RCC 7860 (cell line): ENCODE measurements at places on chromosomes 12 and 14.

GRCh38 chr14:64654901-64655300 lies 49.3 kb upstream of the PLEKHG3 start:
- DNase-seq = no peak

GRCh38 chr14:51116682-51117081 lies 21.8 kb upstream of the TRIM9 start:
- DNase-seq = no peak

DNA sequence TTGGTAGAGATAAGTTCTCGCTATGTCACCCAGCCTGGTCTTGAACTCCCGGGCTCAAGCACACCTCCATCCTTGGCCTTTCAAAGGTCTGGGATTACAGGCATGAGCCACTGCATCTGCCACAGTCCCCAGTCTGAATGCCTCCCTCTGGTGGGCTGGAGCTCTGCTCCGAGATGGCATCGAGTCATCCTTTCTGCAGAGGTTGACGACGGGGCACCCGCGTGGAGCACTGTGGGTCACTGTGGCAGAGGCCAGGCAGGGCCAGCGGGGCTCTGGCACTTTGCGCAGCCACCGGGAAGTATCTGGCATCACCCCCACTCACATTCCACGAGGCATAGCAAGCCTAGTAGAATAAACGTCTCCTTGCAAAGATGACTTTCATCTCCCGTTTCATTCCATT lies 163.3 kb upstream of the DIO3 start:
- DNase-seq = no peak

- peak; percentile 23 for DNase-seq
Measured at GRCh38 chr12:93514853-93515252, 47.5 kb downstream of the MRPL42 start.

GRCh38 chr12:124509300-124509675 lies 58.1 kb downstream of the NCOR2 start:
- no peak for DNase-seq

DNA sequence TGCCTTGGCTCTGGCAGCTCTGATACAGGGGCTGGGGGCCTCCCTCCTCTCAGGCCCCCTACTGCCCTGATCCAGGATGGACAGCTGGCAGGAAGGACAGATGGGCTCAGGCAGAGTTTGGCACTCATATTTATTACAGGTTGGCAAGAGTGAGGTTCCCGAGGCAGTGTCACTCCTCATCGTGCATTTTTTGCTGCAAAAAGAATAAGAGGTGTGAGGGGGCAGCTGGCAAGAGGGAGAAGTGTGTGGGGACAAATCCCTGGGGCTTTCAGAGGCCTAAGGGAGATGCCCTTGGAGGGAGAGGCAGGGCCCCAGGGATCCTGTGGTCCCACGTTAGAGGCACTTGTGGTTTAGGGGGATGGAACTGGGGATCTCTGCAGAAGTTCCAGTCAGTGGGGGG lies 5.0 kb downstream of the CMTM5 start:
- no peak for DNase-seq

DNA sequence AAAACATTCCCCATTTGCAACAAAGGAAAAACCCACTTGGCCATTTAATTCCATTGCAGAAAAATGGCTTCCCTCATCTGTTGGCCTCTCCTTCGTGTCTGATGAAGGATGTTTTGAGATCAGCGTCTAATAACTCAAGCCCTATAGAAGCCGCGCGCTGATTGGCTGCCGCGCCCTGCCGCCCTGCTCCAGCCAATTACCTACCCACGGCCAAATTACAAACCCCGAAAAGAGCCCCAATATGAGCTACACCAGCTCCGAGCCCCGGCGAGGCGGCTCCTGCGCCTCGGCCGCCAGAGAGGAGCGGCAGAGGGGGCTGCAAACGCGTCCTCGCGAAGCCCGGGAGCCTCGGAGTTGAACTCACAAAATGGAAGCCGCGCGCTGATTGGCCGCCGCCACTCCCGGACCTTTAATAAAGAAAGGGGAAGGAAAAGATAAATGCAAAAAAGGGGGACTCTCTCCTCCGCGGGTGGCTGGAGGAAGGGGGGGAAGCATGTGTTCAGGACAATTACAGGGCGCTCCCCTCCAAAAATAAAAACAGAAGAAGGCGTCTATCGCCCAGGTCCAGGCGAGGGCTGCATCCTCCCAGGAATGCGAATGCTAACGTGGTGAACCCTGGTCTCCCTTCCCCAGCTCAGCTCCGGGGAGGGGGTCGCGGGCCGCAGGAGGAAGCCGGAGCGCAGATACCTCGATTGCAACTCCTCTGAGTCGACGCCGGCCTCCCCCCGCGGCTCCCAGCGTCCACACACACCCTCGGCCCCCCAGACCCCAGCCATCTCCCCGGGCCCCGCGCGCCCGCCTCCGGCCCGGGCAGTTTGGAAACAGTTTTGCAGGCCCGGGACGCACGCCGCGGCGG lies 738 bp upstream of the SETD1B start:
- DNase-seq = peak; percentile 81

DNA sequence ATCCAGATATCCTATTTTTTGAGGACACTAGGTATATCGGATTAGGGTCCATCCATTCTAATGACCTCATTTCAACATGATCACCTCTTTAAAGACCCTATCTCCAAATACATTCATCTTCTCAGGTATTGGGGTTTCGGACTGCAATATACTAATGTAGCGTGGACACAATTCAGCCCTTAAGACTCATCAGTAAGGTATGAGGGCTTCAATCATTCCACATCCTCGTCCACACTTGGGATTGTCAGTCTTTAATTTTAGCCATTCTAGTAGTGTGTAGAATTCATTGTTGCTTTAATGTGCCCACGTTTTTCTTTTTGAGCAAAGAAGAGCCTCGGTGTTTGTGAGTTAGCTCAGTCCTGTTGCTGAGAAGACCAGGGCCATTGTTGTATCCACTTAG lies 177.0 kb upstream of the TBX3 start:
- no peak for DNase-seq

DNA sequence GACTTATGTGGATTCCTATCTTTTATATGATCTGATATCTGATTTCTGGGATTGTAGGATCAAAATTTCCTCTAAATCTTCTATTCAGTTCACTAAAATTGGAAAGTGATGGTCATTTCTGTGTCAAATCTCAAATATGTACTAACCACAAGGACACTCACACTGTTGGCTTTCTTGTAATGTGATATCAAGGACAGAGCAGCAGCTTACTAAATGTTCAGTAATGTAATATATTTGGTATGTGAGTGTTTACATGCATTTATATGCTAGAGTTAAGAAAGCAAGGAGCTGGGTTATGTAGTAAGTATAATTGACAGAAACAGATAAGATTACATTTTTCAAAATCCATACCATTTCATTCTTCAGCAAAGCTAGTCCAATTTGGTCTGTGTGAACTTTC lies 16.5 kb downstream of the PUS7L start:
- DNase-seq = peak; percentile 69

DNA sequence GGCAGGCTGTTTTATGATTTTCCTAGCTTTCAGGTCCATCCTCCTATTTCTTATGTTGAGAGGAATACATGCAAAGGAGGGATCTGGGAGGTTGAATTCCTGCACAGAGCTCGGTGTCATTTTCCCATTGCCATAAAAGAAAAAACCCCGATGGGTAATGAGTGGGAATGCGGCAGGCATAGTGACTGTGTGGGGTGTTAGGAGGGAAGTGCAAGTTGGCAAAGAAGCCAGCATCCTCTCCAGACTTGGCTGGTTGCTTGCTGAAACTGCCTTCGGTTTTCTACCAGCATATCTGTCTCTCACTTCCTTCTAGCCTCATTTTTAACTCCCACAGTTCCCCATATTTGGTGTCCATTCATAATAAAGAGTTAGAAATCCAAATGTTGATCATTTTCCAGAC lies 1046.1 kb downstream of the SLC6A15 start:
- DNase-seq = no peak

- DNase-seq = no peak
Measured at GRCh38 chr12:43662736-43663135, 95.9 kb downstream of the PUS7L start.

DNA sequence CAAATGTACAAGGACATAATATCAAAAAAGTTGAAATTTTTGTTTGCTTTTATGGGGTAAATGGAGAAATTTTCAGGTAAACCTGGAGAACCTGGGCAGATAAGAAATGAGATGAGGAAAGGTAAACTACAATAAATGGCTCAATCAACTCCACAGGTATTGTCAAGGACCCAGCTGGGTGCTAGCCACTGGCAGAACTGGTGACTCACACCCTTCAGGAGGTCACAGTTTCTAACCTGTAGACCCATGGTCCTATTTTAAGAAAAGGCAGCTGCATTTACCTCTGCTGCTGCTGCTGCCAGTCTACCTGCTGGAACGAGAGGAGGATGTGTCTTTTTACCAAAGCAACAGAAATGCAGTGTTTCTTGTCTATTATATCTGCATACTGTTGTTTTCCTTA lies 226.6 kb downstream of the ALG10B start:
- DNase-seq = no peak

DNA sequence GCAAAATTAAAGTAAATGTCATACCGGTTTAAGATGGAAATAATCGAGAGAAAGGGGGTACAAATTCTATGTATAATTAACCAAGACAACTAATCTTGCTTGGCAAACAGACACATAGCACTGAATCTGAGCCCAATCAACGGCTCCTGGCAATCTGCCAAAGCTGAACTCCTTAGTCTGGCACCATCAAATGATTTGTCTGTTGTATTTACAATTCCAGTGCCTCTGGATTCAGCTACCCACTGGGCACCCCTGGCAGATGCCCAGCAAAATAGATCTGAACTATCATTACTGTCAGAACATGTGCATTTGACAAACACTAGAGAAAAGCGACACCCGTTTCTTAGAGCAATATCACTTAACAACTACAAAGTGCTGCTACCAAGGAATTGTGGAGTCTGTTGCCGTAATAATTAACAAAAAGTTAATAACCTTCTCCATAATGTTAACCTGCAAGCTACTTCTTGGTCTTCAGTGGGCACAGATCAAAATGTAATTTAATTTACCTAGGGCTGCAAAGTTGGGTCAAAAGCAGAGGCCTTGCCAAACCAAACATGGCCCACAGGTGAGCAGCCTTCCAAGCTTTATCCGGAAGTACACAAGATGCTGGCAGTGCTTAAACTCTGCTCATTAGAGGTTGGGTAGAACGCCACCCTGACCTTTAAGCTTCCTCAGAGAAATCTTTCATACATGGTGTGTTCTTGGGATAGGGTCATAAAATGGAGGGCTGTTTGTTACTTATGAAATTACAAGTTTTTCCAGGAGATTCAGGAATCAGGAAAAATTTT lies 7.6 kb downstream of the EGLN3 start:
- DNase-seq = peak; percentile 7

- DNase-seq = no peak
Measured at GRCh38 chr12:40583743-40584142, 108.5 kb upstream of the CNTN1 start.

GRCh38 chr12:64759035-64759894 lies at the start of gene GNS:
Gene GNS, minus strand, starts transcription at chr12:64759406. Its CDS starts 130 bp downstream, at chr12:64759276.
- DNase-seq = peak; percentile 69

GRCh38 chr12:71904629-71905028 lies 34.0 kb upstream of the TPH2 start:
- DNase-seq = no peak

DNA sequence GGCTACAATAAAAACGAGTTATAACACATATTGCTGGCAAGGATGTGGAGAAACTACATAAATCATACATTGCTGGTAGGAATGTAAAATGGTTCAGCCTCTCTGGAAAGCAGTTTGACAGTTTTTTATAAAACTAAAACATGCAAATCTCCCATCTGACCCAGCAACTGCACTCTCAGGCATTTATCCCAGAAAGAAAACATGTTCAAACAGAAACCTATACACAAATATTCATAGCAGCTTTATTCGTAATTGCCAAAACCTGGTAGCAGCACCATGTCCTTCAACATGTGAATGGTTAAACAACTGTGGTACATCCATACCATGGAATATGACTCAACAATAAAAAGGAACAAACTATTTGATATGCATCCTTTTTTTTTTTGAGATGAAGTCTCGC lies 10.1 kb upstream of the TMCC3 start:
- no peak for DNase-seq

- no peak for DNase-seq
Measured at GRCh38 chr12:28350502-28350901, 160.2 kb downstream of the CCDC91 start.

DNA sequence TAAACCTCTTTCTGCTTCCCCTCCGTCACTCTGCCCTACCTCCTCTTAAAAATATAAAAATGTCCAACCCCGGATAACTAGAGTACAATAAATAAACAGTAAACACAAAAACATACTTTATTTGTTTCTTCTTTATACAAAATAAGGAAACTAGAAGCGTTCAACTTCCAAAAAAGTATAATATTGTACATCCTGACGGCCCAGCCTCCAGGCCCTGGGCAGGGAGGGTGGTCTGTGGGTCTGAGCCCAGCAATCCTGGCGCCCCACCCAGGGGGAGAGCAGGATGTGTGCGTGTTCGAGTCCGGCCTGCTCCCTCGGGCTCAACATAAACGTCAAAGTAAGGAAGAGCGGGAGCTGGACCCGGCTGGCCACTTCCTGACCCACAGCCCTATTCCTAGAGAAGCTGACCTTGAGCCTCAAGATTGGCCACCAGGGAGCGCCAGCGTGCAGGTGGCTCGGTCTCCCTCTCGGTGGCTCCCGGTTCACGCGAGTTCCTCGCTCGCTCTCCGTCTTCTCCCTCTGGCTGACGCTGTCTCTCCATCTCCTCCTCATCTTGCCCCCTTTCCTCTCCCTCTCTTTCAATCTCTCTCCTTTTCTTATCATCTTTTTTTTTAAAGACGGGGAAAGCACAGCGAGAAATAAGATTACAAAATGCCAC lies 9.4 kb downstream of the LHX5 start:
- DNase-seq = peak; percentile 53

DNA sequence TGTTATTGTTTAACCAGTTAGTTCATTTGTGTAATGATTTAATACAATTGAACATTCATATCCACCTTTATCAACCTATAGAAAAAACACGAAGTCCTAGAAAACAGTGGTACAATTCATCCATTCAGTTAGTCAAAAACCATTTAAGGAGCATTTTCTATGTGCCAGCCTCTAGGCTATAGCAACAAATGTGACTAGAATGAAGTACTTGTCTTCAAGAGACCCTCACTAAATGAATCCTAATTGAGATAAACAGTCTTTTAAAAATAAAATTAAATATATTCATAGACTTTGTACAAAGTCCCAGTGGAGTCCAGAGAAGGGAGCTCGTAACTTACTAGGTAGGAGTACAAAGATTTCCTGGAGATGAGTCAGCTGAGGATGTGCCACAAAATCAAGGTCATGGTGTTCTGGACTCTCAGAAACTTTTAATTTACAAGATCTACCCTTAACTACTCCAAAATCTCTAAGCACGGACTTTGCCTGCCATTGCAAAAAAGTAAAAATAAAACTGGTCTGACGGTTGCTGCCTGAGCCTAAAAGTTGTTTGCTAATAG lies 430.7 kb upstream of the DCN start:
- no peak for DNase-seq

GRCh38 chr14:61866932-61867920 lies 105.0 kb downstream of the SNAPC1 start:
- DNase-seq = no peak

- no peak for DNase-seq
Measured at GRCh38 chr12:42410340-42410739, 84.4 kb downstream of the PPHLN1 start.

- no peak for DNase-seq
Measured at GRCh38 chr12:67640863-67641262, 7.7 kb upstream of the DYRK2 start.
